ENCODE measurements at places on chromosomes 3 and 15. TPM values are rescaled to one million over a fixed set of nuclear protein-coding genes. Genes with fewer than 3 reads are reported as not detected.

The FBXO40 gene
- total RNA-seq: not detected

The HRG gene
- total RNA-seq: not detected

The IL17RD gene
- 46.8 TPM for total RNA-seq

The TTC23 gene
- total RNA-seq: 19.9 TPM

The TBC1D5 gene
- total RNA-seq: 50.3 TPM

The ATP13A5 gene
- total RNA-seq: not detected

The ZNF80 gene
- total RNA-seq: not detected

The DCLK3 gene
- 0.28 TPM for total RNA-seq

The CDC25A gene
- total RNA-seq: 0.27 TPM

The CSPG5 gene
- 0.99 TPM for total RNA-seq

The PIF1 gene
- 1.4 TPM for total RNA-seq

The ATP2B2 gene
- total RNA-seq: under 0.01 TPM

The MUC4 gene
- not detected for total RNA-seq

The CPNE4 gene
- 0.71 TPM for total RNA-seq

The XCR1 gene
- not detected for total RNA-seq

GRCh38 chr3:62211675-62212429 lies 161.5 kb downstream of the FEZF2 start:
- no peak for DNase-seq
- peaks cover 16% of the 10 kb centered on the region for H3K4me1 ChIP-seq
- no peaks in the 10 kb centered on the region for H3K36me3 ChIP-seq
- H3K27me3 ChIP-seq: no peaks in the 10 kb centered on the region
- H3K4me3 ChIP-seq: no peak overlapping the region

- H3K27ac ChIP-seq: no peak overlapping the region
- DNase-seq: no peak
- H3K4me1 ChIP-seq: no peaks in the 10 kb centered on the region
Measured at GRCh38 chr15:38587214-38587613, 22.6 kb upstream of the RASGRP1 start.

DNA sequence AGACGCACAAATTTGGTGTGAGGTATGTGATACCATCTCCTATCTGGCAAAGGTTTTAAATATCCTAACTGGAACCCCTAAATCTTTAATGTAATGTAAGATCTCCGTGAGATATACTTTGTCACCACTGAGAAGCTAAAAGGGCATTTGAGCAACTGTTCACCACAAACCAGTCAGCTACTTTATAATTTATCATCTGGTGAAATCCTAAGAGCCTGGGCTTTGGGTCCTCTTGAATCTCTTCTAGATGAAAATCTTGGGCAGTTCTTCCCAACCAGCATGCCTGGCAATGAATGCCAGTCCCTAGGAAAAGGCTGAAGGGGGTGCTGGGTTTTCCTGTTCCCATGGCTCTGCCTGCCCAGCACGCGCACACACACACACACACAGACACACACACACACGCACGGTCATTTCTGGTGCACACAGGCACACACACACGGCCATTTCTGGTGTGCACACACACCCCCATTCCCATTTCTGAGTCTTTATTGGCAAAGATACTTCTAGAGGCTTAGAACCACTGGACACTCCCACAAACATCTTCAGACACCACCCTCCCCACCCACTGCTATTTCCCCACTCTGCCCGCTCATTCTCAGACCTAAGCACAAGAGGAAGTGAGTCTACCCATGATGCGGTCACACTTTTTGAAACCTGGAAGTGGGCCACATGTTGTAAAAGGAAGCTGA lies 72.6 kb downstream of the MYO1E start:
- H3K4me3 ChIP-seq: no peak overlapping the region
- H3K4me1 ChIP-seq: peaks cover 39% of the 10 kb centered on the region
- H3K27ac ChIP-seq: peak overlapping the region; percentile 31
- H3K36me3 ChIP-seq: no peaks in the 10 kb centered on the region
- peak; percentile 89 for DNase-seq

DNA sequence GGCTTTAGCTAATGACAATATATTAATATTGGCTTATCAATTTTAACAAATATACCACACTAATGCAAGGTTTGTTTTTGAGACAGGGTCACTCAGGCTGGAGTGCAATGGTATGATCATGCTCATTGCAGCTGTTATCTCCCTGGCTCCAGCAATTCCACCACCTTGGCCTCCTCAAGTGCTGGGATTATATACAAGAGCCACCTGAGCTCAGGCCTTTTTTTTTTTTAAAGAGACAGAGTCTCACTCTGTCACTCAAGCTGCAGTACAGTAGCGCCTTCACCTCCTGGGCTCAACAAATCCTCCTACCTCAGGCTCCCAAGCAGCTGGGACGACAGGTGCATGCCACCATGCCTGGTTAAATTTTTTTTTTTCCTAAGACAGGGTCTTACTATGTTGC lies 11.7 kb downstream of the DLG1 start:
- no peak for DNase-seq
- H3K4me1 ChIP-seq: peaks cover 7% of the 10 kb centered on the region
- H3K27me3 ChIP-seq: no peaks in the 10 kb centered on the region
- H3K27ac ChIP-seq: no peak overlapping the region
- H3K4me3 ChIP-seq: no peak overlapping the region

DNA sequence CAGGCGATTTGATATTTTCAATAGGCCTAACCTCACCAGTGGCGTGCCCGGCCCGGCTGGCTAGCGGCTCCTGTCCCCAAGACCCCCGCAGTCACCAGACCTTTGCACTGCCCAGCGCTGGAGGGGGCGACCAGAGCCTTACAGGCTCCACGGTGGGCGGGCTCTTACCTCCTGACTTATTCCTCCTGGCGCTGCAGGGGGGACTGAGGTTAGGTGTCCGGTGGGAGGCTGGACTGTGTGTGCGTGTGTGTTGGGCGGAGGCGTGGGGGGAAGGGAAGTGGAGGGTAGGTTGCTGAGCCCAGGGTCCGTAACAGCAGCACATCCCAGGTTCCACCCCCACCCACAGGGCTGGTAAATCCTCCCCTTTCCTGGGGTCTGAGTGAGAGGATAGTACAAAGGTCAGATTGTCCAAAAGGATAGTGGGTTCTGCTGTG lies 27.5 kb upstream of the THRB start:
- H3K27ac ChIP-seq: peak overlapping the region; percentile 92
- H3K27me3 ChIP-seq: no peaks in the 10 kb centered on the region
- peaks cover 28% of the 10 kb centered on the region for H3K4me1 ChIP-seq
- DNase-seq: no peak
- H3K4me3 ChIP-seq: peak overlapping the region; percentile 81

DNA sequence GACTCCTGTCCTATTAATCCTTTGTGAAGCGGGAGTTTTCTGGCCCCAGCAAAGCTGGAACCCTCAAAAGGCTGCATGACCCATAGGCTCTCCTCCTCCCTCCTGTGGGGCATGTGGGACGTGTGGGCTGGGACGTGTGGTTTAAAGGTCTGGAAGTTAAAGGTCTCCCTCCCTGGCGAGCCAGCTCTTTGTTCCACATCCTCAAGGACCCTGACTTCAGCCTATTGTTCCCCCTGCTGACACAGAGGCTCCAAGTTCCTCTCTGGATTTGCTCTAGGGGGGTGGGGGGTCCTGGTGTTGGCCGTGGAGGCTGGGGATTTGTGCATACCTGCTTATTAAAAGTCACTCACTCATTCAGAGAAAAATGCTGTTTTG lies 44.2 kb downstream of the SMAD6 start:
- no peak overlapping the region for H3K27ac ChIP-seq
- no peaks in the 10 kb centered on the region for H3K36me3 ChIP-seq
- H3K27me3 ChIP-seq: no peaks in the 10 kb centered on the region

DNA sequence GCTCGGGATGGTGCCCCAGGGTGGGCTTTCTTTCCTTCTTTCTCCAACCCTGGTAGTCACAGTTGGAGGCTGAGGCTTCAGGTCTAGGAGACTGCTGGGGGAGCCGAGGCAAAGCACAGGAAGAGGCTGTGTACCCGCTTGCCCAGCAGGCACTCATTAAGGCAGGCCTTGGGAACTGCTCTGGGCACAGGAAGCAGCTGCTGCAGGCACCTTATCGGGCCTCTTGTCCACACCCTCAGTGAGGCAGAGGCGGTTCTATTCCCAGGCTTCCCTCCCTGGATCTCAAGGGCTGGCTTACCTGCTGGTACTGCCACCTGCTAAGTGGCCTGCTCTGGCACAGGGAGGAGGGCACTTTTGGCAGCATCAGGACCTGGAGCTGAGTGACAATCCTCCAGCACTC lies 15.8 kb upstream of the GRM2 start:
- H3K4me1 ChIP-seq: peaks cover 5% of the 10 kb centered on the region
- no peak for DNase-seq
- H3K4me3 ChIP-seq: no peak overlapping the region
- peaks cover 89% of the 10 kb centered on the region for H3K36me3 ChIP-seq

DNA sequence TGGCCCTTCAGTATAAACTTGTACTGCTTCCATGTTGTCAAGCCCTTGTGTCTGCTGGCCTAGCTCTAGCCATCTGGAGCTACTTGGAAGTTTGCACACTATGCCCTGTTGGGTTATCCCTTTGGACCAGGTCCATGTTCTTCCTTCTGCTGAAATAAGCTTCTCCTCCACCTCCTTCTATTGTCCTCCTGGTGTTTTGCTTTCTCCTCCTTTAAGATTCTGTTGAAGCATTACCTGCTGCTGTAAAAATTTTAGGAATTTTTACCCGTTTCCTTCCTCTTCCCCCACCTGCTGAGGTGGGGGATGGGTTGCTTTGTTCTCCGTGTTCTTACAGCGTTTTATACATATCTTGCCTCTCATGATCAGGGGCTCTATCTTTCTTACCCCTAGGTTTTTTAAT lies 51.7 kb downstream of the SH3GL3 start:
- no peaks in the 10 kb centered on the region for H3K27me3 ChIP-seq
- H3K4me3 ChIP-seq: no peak overlapping the region
- DNase-seq: no peak
- no peak overlapping the region for H3K27ac ChIP-seq

DNA sequence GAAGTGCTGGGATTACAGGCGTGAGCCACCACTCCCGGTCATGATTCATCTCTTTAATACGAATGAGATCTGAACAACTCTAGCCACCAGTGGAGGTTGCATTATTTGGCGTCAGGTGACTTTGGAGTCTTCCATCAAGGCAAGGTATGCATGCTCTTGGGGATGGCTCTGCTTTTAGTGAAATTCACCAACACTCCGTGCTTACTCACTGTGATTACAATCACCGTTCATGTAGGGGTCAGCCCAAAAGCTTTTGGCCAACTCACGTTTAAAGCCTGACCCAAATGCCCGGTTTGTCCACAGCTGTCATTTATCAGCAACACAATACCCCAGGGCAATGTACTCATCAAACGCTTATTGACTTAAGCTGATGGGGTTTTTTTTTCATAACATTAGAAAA lies 155.4 kb downstream of the PDZRN3 start:
- H3K27ac ChIP-seq: no peak overlapping the region
- no peaks in the 10 kb centered on the region for H3K27me3 ChIP-seq
- DNase-seq: no peak
- H3K36me3 ChIP-seq: no peaks in the 10 kb centered on the region
- no peak overlapping the region for H3K4me3 ChIP-seq

DNA sequence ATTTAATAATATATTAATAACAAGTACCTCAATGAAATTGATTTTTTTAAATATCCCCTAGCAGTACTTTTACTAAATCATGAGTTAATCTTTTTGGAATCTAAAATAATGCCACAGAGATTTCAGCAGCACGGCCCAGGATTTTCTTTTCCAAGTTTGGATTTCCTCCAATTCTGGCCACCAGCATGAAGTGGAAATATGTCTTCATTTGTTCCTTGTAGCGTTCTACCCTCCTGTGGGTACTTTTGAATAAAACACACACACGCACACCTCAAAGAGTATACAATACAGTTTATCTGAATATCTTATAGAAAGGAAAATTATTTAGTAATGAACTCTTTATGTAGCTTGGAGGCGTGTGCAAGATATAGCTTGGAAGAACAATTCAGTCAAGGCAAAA lies 125.1 kb upstream of the STT3B start:
- no peaks in the 10 kb centered on the region for H3K4me1 ChIP-seq
- no peaks in the 10 kb centered on the region for H3K27me3 ChIP-seq
- DNase-seq: no peak
- no peak overlapping the region for H3K27ac ChIP-seq

- peaks cover 90% of the 10 kb centered on the region for H3K4me1 ChIP-seq
- H3K27me3 ChIP-seq: no peaks in the 10 kb centered on the region
- no peaks in the 10 kb centered on the region for H3K36me3 ChIP-seq
- no peak overlapping the region for H3K27ac ChIP-seq
- H3K4me3 ChIP-seq: no peak overlapping the region
Measured at GRCh38 chr3:41216993-41217392, 17.7 kb downstream of the CTNNB1 start.

GRCh38 chr15:68412218-68412617 lies 19.7 kb downstream of the ITGA11 start:
- H3K4me3 ChIP-seq: no peak overlapping the region
- DNase-seq: no peak
- H3K36me3 ChIP-seq: no peaks in the 10 kb centered on the region

- H3K36me3 ChIP-seq: no peaks in the 10 kb centered on the region
- H3K4me1 ChIP-seq: peaks cover 6% of the 10 kb centered on the region
- no peak for DNase-seq
Measured at GRCh38 chr3:16546186-16547010, 32.9 kb upstream of the RFTN1 start.

DNA sequence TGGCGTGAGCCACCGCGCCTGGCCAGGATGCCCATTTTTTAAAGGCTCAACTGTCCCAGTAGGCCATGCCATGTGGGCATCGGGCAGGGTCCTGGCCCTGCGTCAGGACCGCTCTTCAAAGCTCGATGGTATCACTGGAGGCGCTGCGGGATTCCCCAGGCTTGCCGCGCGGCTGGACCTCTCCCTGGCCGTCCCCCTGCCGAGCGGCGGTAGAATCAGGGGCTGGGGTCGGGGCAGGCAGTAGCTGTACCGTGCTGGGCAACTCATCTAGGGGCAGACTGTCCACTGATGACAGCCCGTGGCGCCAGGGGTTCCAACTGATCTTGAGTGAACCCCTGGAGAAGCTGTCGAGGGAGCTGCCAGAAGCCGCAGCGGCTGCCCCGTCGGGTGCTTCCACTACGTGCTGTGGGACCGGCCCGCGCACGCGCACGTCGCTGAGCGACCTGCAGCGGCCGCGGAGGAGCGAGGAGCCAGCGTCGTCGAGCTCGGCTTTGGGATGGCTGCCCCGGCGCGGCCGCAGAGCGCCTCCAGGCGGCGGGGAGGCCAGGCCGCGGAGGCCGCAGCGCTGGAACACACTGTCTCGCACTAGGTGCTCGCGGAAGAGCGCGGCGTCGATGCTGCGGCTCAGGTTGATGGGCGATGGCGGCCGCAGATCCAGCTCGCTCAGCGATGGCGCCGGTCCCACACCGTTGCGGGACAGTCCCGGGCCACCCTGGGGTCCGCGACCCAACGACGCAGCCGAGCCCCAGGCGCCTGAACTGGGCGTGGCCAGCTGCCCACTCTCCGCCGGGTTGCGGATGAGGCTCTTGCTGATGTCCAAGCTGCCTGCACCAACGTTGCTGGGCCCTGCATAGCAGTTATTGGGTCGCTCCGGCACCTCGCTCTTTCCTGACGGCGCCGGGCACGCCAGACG lies 5.8 kb downstream of the PRRT3 start:
- peak overlapping the region; percentile 62 for H3K4me3 ChIP-seq
- H3K36me3 ChIP-seq: peaks cover under 1% of the 10 kb centered on the region
- DNase-seq: peak; percentile 96

- no peaks in the 10 kb centered on the region for H3K4me1 ChIP-seq
- no peaks in the 10 kb centered on the region for H3K36me3 ChIP-seq
- peak overlapping the region; percentile 92 for H3K27ac ChIP-seq
Measured at GRCh38 chr15:60593170-60593478, 114.2 kb upstream of the ICE2 start.

GRCh38 chr3:169744366-169745054 lies 20.4 kb downstream of the TERC start:
- DNase-seq: no peak
- no peak overlapping the region for H3K4me3 ChIP-seq
- H3K4me1 ChIP-seq: no peaks in the 10 kb centered on the region
- no peaks in the 10 kb centered on the region for H3K36me3 ChIP-seq
- H3K27me3 ChIP-seq: no peaks in the 10 kb centered on the region

GRCh38 chr3:169387751-169388696 lies 275.5 kb downstream of the MECOM start:
- DNase-seq: peak; percentile 65
- no peaks in the 10 kb centered on the region for H3K4me1 ChIP-seq
- no peak overlapping the region for H3K4me3 ChIP-seq
